ENCODE measurements at places on chromosomes 3 and 15. TPM values are rescaled to one million over a fixed set of nuclear protein-coding genes. Genes with fewer than 3 reads are reported as not detected.

AADACL2 gene
- 3.4 TPM for polyA plus RNA-seq

PPP1R14D gene
- polyA plus RNA-seq: 1.2 TPM

GP5 gene
- polyA plus RNA-seq: 0.64 TPM

ADGRG7 gene
- 0.50 TPM for polyA plus RNA-seq

CA12 gene
- 0.16 TPM for polyA plus RNA-seq

ZIC4 gene
- polyA plus RNA-seq: not detected

MYRIP gene
- polyA plus RNA-seq: 1.6 TPM

GJD2 gene
- polyA plus RNA-seq: 0.32 TPM

NEO1 gene
- 4.4 TPM for polyA plus RNA-seq

GPR149 gene
- 0.02 TPM for polyA plus RNA-seq

LMCD1 gene
- polyA plus RNA-seq: 34.7 TPM

CCR9 gene
- polyA plus RNA-seq: 133 TPM

SNURF gene
- polyA plus RNA-seq: 8.9 TPM

TRH gene
- 2.9 TPM for polyA plus RNA-seq

WDR93 gene
- polyA plus RNA-seq: 0.32 TPM

SLC22A13 gene
- 0.07 TPM for polyA plus RNA-seq

GNB4 gene
- polyA plus RNA-seq: 7.4 TPM

MAGEL2 gene
- polyA plus RNA-seq: 0.07 TPM

CGNL1 gene
- polyA plus RNA-seq: 5.7 TPM

CHRM5 gene
- polyA plus RNA-seq: 0.16 TPM

MESP1 gene
- 0.50 TPM for polyA plus RNA-seq

OR5K2 gene
- polyA plus RNA-seq: not detected

IL5RA gene
- 0.41 TPM for polyA plus RNA-seq

SNTN gene
- 0.16 TPM for polyA plus RNA-seq

MUC13 gene
- polyA plus RNA-seq: 0.46 TPM

CNTN3 gene
- 3.7 TPM for polyA plus RNA-seq

GOLGA6L4 gene
- 12.0 TPM for polyA plus RNA-seq

STIMATE gene
- 7.5 TPM for polyA plus RNA-seq

SPATA12 gene
- polyA plus RNA-seq: 0.07 TPM

TNFSF10 gene
- polyA plus RNA-seq: 38.4 TPM

ATP13A4 gene
- 4.3 TPM for polyA plus RNA-seq

RAD51 gene
- polyA plus RNA-seq: 1.2 TPM

ZBED2 gene
- polyA plus RNA-seq: 37.9 TPM

CPN2 gene
- 0.07 TPM for polyA plus RNA-seq

IQCF6 gene
- not detected for polyA plus RNA-seq

SPTSSB gene
- 3.3 TPM for polyA plus RNA-seq

MORC1 gene
- 0.27 TPM for polyA plus RNA-seq

NANOGP8 gene
- 0.05 TPM for polyA plus RNA-seq

UBE3A gene
- 34.7 TPM for polyA plus RNA-seq

SERINC4 gene
- 0.52 TPM for polyA plus RNA-seq

ACSBG1 gene
- 1.1 TPM for polyA plus RNA-seq

PAQR5 gene
- polyA plus RNA-seq: 0.25 TPM

SEMA3B gene
- polyA plus RNA-seq: 4.8 TPM

PLA2G4D gene
- 2.7 TPM for polyA plus RNA-seq

GASK1A gene
- polyA plus RNA-seq: 1.0 TPM
